ENCODE measurements at places on chromosomes 4 and X.

DNA sequence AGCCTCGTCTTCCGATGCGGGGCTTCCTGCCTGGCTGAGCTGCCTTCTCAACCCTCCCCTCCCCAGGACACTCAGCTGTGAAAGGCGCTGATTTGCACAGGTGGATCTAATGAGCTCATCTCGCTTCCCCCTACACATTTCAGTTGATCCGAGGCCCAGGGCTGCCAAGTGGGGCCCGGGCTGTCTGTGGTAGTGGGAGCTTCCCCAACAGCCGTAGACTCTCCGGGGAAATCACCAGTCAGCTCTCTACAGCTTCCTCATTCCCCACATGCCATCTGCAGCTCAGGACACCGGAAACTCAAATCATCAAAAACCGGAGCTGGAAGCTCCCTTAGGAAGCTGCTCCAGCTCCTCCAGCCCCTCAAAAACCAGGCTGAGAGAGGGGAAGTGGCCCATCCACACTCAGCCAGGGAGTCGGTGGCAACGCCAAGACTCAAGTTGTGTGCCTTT is 56.2 kb downstream of the SMIM20 start:
- DNase-seq = no peak

GRCh38 chr4:2798399-2799223 is 5.7 kb downstream of the SH3BP2 start:
- no peak for DNase-seq

- no peak for DNase-seq
These were observed 11.3 kb upstream of the PCYT1B start for GRCh38 chrX:24658421-24658820.

- DNase-seq = no peak
These were observed 12.4 kb downstream of the CAMK2D start for GRCh38 chr4:113749178-113749577.

- no peak for DNase-seq
These were observed 1.9 kb upstream of the EIF1AX start for GRCh38 chrX:20143561-20143960.

DNA sequence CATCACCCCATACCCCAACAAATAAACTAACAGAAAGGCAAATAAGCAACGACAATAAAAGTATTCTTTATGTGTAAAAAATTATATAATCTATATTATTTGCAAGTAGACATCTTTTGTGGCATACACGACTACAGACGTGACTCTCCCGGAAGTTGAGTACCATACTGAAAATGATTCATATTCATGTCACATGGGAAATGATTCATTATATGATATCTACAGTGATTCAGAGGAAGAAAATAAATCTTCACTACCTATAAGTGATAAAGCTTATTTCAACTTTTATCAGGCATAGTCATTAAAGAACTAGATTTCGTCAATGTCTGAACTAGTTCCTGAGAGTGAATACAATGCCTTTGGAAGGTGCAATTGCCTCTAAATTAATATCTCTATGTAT is 4.6 kb upstream of the ANTXR2 start:
- DNase-seq = no peak

- DNase-seq = no peak
These were observed 276.7 kb upstream of the GRIA3 start for GRCh38 chrX:122907375-122907774.

DNA sequence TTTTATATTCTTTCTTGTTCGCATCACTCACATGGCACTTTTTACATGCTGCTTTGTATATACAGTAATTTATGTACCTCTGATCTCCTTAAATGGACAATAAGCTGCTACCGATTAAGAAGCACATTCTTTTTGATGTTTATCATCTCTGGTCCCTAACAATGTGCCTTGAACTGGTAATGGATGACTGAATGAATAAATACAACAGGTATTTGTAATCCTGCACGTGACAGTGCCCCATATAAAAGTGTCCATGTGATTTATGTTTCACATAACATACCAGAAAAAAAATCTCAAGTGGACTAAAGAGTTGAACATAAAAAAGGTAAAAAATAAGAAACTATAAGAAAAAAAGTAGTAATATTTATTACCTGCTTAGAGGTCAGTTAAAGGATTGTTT is 7.7 kb upstream of the SLAIN2 start:
- no peak for DNase-seq

GRCh38 chrX:150229030-150229429 is 134.1 kb upstream of the MAMLD1 start:
- no peak for DNase-seq

DNA sequence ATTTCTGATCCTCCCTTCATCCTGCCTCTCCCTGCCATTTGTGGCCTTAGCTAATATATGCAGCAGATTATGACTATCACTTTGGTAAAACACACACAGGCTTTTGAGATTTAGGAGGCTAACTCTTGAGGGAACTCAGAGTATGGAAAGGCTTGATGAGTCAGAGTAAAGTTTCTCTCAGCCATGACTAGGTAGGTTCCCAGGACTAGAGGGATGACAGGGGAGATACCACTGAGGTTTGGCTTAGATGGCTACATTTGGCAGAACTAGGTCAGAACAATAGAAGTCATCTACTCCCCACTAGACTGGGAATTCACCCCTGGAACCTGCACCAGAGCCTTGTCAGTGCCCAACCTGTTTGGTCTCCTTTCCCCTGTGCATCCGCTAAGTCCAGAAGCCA is 585.7 kb downstream of the TLL1 start:
- no peak for DNase-seq

DNA sequence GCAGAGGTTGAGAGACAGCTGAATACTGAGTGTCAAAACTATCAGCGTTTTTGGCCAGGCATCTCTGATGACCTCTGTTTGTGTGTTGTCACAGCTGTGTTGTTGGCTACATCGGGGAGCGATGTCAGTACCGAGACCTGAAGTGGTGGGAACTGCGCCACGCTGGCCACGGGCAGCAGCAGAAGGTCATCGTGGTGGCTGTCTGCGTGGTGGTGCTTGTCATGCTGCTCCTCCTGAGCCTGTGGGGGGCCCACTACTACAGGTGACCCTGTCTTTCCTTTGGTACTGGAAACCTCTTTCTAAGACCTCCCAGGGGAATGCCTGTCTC is 86.9 kb downstream of the EGF start:
- DNase-seq = no peak

DNA sequence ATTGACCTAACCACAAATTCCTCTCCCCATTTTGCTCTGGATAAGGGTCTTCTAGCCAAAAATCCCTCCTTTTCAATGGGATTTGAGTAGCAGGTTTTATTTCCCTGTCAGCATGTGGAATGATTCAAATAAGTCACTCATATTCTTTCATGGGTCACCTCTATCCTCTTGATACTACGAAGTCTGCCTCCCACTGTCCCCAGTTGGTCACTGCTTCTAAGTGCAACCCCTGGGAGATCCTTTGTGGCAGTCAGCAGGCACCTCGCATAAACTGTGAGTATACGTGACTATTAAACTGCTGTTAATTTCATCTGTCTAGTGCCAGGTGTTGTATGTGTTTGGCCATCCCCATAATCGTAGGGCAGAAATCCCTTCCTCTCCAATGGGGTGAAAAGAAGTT is 1667.9 kb upstream of the PCDH7 start:
- no peak for DNase-seq

GRCh38 chr4:177239477-177239876 is 70.2 kb upstream of the NEIL3 start:
- DNase-seq = no peak

DNA sequence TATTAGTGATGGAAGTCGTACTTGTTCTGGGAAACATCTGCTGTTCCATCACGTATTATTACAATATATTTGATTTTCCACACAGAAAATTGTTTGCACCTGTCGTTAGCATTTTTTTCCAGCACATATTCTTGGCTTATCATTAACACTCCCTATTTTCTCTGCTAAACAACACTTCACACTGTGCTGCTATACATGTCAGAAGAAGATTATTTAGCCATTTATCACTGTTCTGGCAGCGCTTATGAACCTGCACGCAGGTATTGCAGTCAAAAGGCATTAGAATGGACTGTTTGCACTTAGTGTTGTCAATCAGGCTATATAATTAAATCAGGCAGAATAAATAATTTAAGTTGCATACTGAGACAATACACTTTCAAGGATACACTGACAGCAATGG is 218.6 kb downstream of the CHM start:
- no peak for DNase-seq

- DNase-seq = no peak
These were observed 5.5 kb downstream of the SAT1 start for GRCh38 chrX:23788521-23788920.

DNA sequence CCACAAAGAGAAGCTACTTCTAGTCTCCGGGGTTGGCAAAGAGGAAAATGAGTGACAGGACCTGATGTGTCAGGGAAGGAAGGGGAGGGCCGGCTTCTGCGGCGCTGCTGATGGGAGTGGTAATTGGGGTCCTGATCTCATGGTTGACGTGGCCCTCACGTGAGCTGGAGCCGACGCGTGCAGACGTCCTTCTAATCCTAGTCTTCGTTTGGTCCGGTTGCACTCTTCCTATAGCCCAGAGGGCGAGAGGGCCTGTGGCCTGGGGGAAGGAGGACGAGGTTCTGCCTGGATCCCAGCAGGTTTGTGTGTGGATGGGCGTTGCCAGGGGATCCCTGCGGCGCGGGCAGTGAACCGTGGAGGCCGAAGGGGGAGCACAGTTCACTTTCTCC is at the start of gene ARMCX1:
TSS of gene ARMCX1 (plus strand) at position 186 of the 389 bp plus-strand sequence. CDS start 2,384 bp downstream, outside the sequence.
- DNase-seq = no peak

GRCh38 chr4:13633671-13634070 is 6.1 kb upstream of the BOD1L1 start:
- DNase-seq = no peak

All from activated CD4-positive, alpha-beta T cell treated with anti-CD3 and anti-CD28 coated beads for 24 hours (primary cell).